SJCRH30 (cell line): ENCODE measurements at places on chromosomes 2 and 18. TPM values are rescaled to one million over a fixed set of nuclear protein-coding genes. Genes with fewer than 3 reads are reported as not detected.
A peak's percentile ranks its signal among the peaks of the same experiment; 100 is the strongest.

GRCh38 chr2:116057538-116057937, 1615.1 kb downstream of the DPP10 start:
- peak; percentile 3 for DNase-seq

DNA sequence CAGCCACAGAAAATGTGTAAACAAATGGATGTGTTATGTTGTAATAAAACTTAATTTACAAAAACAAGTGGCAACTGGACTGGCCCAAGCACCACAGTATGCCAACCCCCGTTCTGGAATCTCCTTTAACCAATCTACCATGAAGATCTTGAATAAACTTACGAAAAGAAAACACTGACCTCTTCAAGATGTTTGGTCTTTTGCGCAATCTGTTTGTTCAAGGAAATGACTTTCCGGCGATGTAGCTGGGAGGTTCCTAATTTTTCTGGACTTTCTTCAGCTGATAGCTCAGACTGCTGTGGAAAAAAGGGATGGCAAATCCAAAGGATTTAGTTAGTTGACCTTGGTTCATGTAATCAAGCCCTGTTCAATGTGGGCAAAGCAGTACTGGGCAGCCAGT, 55.7 kb downstream of the CCDC93 start:
- no peak for DNase-seq

DNA sequence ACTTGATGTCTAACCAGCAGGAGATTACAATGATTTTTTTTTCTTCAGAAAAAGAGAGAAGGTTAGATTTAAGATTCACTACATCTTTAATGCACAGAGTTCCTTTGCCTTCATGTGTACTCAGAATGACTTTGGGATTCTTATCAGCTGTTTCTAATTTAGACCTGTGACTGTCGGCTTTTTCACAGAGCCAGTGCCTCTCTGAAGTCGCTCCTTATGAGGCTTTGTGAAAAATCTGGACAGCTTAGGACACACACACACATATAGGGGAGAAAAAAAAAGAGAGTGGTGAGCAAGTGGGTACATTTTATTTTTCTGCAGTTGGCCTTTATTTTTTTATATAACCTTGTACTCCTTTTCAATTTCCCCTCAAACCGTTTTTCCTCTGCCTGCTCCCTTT, 893.1 kb upstream of the CELF4 start:
- peak; percentile 6 for DNase-seq

DNA sequence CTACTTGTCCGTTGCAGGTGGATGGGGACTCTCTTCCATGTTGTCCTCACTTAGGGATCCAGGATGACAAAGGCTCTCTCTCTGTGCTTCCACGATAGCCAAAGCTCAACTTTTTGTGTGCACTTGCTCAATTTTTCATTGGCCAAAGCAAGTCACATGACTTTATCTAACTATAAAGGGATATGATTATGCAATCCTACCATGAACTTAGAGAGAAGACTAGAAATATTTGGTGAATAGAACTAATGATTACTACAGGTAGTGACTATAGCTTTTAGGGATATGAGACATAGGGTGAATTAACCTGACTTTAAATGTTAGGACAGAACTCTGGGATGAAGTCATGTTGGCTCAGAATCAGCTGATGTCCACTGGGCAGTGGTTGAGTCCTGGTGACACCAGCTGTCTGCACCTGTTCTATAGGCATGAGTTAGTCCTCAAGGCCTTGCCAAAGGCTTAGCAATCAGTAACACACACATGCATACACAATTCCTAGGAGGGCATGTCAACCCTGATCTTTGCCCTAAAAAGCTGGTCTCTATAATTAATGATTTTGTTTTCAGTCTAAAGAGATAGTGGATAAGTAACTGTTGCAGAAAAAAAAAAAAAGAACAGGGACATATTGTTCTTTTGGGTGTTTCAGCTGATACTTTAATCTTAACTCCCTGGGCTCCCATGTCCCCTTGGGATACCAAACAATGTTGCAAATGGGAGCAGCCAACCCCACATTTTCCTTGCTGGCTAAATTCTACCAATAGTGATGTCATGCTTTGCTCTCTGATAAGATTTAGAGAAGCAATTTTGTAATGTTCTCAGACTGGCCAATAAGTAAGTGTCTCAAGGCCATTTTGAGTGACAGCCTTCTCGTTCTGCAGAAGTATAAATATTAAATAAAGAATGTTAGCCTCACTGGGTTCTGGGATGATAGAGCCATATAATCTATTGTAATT, 12.5 kb upstream of the HK2 start:
- DNase-seq, result peak; percentile 47

- no peak for DNase-seq
Measured at GRCh38 chr2:236975766-236976165, 109.9 kb upstream of the COPS8 start.

The RALB gene
- total RNA-seq, result 33.3 and 35.8 TPM in 2 replicates

DNA sequence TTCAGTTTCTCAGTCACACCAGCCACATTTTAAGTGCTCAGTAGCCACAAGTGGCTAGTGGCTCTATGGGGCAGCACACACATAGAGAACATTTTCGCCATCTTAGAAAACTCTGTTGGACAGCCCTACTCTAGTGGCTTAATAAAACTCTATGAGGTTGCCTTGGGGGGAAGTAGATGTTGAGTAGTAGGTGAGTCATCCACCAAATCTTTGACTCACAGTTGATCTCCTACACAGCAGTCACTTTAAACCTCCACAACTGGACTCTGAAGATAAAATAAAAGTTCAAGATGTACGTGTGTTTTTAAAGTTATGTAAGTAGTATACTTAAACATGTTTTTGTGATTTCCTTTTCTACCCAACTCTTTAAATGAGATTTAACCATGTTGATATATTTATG, 379.0 kb downstream of the SETBP1 start:
- no peak for DNase-seq

The COL4A4 gene
- total RNA-seq, result not detected in 2 replicates

GRCh38 chr2:84904717-84905174, 710 bp upstream of the TMSB10 start:
- peak; percentile 84 for DNase-seq

DNA sequence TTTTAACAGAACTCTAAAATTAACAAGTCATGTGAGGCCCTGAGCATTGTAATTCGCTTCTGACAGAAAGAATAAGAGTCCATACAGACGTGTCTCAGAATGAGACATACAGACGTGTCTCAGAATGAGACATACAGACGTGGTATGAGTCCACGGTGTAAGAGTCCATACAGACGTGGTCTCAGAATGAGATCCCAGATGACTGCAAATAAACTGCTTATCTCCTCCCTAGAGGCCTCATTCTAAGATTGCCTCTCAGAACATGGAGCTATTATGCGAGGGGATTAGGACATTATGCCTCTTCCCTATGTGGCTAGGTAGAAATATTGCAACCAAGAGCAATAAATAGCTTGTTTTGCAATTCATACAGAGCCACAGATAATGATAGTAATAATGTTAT, 63.9 kb downstream of the NEB start:
- no peak for DNase-seq

The EGR4 gene
- total RNA-seq, result not detected in 2 replicates

- DNase-seq, result no peak
Measured at GRCh38 chr18:73118121-73118816, 250.5 kb upstream of the NETO1 start.

The BCL11A gene
- total RNA-seq, result 23.1 and 29.7 TPM in 2 replicates

DNA sequence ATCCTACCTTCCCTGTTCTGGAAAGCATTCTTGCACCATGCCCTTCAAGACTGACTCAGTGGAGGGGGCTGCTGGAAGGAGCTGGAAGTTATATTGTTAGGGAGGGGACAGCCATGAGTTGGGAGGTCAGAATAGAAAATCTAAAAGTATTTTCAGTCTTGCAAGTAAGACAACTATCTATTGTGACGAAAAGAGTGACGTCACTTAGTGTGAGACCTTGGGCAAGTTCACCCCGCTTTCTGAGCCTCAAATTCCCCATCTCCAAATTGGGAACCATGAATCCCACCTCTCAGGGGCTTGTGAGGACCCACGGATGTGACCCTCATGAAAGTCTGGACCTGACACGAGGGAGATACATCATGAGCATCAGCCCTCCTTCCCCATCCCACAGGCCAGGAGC, 46.5 kb downstream of the FOSL2 start:
- DNase-seq, result no peak

DNA sequence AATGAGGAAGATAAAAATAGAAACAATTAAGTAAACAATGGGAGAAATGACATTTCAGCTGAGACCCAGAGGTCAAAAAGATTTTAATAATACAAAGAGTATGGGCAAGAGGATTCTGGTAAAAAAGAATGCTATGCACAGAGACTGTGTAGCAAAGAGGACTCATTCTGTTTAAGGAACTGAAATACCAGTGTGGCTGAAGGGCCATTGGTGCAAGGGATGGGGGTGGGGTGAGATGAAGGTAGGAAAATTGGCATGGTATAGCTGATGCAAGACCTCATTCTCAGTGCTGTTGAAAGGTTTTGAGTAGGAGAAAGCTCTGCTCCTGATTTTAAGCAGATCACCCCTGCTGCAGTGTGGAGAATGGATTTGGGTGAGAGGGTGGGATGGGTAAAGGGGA, 10.8 kb downstream of the GALNT1 start:
- DNase-seq, result no peak

DNA sequence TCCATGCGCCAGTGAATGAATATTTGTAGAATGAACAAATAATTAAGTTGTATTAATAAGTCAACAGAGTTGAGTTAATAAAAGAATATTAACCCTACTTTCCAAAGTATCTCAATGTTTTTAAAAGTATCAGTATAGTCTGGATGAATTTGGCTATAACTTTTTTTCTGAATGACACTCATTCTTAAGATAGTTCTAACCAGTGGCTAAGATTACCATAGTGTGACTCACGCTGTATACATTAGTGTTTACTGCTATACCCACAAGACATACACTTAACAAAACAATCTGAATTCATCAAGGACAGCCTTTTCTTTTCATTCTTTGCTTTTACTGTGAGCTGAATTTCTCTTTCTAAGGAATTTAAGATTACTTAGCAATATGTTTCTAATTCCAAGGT, 77.0 kb upstream of the PDE1A start:
- DNase-seq, result no peak

- peak; percentile 49 for DNase-seq
Measured at GRCh38 chr2:118185210-118186109, 97.2 kb downstream of the INSIG2 start.

- no peak for DNase-seq
Measured at GRCh38 chr2:108841506-108841905, 54.9 kb downstream of the CCDC138 start.
